Activated T-cell treated with anti-CD3 and anti-CD28 coated beads, Interleukin-2, amount 50 U/mL, for 4 hours (primary cell): ENCODE measurements at places on chromosomes 7 and 10. TPM values are rescaled to one million over a fixed set of nuclear protein-coding genes. Genes with fewer than 3 reads are reported as not detected.

DNA sequence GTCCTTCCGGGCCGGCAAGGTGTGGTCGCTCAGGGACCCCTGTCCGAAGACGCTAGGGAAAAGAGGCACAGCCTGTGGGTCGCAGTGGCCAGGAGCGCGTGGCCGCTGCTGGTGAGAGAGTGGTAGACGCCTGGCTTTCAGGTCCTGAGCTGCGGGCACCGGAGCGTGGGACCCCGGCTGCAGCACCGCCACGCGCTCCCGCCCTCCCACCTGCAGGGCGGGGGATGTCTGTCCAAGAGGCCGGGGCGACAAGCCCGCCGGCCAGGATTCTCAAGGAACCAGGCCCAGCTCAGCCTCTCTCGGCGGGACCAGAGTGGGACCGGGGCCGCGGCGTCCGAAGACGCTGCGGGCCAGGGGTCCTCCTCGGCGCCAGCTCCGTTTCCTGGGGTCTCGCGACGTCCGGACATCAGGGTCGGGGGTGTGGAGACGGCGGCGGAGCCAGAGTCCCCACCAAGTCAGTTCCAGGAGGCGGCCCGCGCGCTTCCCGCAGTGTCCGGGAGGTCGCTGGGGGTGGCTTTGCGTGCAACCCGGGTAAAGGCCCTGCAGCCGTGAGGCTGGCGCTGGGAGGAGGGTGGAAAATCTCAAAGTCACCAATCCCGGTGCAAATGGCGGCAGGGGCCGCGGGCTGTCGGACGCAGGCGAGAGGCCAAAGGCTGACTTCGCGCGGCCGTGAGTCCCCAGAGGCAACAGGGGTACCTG, 5.5 kb downstream of the ZNF503 start:
- DNase-seq, result no peak

GUSB gene
- 41.5 TPM for total RNA-seq

SERPINE1 gene
- total RNA-seq, result 0.33 TPM

GRCh38 chr7:40015790-40016296, 65.8 kb downstream of the CDK13 start:
- DNase-seq, result no peak

HOXA1 gene
- 0.11 TPM for total RNA-seq

GRCh38 chr10:49050366-49050765, 65.0 kb downstream of the VSTM4 start:
- no peak for DNase-seq

ANXA11 gene
- 161 TPM for total RNA-seq

CNPY1 gene
- not detected for total RNA-seq

DNA sequence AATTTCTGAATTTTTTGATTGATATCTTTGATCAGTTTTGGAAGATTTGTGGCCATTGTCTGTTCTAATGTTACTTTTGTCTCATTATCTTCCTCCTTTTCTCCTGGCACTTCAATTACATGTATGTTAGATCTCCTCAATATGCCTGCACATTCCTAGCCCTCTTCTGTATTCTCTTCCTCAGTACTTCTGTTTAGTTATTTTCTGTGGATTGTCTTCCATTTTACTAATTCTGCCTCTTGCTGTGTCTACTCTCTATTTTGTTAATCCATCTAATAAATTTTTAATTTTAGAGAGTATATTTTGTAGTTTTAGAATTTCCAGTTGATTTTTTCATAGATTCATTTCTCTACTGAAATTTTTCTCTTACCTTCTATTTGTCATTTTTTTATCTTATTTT, 137.1 kb downstream of the INSYN2A start:
- DNase-seq, result no peak

- DNase-seq, result peak; percentile 69
These were observed at the start of gene COMMD3 for GRCh38 chr10:22316286-22317075. COMMD3 (plus strand) TSS chr10:22316388; CDS start chr10:22316418, 30 bp downstream.

DNA sequence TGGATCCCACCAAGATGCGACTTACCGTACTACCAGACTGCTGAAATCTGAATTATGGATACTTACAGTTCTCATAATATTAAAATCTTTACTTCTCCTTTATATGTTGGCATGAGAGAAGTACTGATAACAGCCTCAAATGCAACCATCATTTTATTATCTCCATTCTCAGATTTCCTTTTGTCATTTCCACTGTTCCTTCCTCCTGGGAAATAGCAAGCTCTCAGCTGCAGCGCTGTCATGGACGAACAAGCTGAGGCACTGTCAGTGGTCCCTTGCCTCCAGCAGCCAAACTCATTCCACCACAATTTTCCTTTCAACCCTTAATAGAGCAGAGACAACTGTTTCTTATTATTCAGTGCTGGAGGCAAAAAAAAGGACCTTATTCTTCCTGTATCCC, 478.4 kb downstream of the ARL4A start:
- DNase-seq, result no peak

GRCh38 chr10:48996329-48996728, 56.7 kb upstream of the LRRC18 start:
- DNase-seq, result no peak

DNA sequence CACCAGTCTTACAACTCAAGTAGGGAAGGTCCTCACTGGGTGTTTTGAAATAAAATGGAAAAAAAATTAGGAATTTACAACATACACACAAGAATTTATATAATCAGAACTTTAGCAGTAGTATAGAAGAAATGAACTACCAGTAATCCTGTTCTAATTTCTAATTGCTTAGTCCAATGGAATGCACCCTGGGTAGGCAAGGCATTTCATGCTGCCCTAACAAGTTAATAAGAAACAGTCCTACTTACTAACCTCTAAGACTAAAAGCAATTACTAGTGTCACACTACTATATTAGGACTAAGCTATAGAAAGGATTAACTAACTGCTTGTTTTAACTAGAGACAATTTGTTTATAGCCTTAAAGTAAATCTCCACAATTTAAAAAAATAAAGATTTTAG, 158.1 kb downstream of the BTAF1 start:
- no peak for DNase-seq

GRCh38 chr7:105199386-105199785, 185.4 kb downstream of the KMT2E start:
- DNase-seq, result no peak

- no peak for DNase-seq
These were observed 2.0 kb downstream of the BMPR1A start for GRCh38 chr10:86758189-86759072.

MSS51 gene
- total RNA-seq, result 1.3 TPM

DNA sequence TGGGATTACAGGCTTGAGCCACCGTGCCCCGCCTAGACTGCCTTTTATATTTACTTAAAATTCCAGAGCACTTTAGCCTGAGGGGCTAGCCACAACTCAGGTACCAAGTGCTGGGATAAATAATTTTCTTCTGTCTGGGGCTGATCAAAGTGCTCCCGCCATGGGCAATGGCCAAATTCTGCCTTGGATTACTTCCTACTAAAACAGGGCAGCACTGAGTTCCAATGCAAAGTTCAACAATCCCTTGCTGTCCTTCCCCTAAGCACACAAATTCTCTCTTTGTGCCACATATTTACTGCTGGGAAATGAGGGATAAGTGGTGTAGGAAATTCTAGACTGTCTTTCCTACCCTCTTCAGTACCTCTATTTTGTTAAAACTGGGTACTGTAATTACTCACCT, 34.4 kb upstream of the ZNF92 start:
- DNase-seq, result no peak

- no peak for DNase-seq
These were observed 620.5 kb upstream of the GHITM start for GRCh38 chr10:83518779-83519178.

- no peak for DNase-seq
These were observed 87.3 kb downstream of the C10orf105 start for GRCh38 chr10:71632200-71632820.

NAT16 gene
- not detected for total RNA-seq

CFAP43 gene
- total RNA-seq, result 0.20 TPM

DNA sequence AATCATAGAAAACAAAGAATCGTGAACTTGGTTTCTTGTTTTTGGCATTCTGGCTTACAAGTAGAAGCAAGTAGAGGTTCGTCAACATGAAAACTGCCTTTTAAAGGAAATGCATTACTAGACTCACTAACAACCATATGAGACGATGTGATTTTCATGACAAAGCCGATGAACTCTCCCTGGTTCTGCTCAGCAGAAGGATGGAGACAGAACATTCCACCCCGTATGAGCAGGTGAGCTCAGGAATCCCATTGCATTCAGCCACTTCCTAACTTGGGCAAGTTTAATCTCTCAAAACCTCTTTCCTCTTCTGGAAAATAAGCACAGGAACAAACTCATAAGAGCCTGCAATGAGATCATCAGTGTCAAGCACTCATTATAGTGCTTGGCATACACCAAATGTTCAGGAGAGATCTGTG, 57.4 kb upstream of the SVIL start:
- DNase-seq, result no peak

DNA sequence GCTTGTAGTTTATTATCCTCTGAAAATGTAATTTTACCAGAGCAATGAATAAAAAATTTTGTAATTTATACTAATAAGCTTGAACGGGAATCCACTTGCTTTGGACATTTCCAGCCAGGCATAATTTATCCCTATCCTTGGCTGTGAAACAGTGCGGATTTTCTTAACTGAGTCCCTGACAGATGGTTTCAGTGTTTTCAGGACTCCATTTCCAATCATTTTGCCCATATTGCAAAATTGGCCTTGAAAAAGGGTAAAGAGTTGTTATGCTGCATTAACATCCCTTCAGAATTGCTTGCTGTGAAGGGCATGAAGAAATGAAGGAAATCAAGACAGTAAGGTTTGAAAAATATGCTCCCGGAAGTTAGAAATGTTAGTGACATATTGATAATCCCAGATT, 57.7 kb downstream of the NXPH1 start:
- no peak for DNase-seq

DNA sequence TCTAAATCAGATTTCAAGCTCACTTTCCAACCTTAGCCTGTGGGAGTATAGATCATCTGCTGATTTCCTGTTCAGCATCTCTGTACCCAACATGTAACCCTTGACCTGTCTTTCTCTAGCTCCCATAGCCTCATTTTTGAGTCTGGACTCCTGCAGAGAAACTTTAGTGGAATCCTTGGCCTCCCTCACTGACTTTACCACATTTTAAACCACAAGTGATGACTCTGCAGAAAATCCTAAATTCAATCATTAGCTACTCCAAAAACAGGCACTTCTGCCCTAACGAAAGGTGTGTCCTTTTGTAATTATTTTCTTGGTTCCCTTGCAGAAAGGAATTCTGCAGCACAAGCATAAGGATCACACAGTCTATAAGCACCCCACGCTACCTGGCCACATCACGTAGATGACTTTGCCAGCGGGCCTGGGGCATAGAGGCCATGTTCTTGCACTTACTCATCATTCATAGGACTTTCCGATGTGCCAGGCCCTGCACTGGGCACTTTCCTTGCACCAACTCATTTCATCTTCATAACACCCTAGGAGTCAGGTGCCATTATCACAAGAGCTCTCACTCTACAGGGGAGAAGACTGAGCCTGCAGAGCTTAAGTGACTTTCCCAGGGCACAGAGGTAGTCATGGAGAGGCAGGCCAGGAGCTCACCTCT, 57.2 kb upstream of the OPALIN start:
- DNase-seq, result no peak

GRM3 gene
- total RNA-seq, result not detected

GRCh38 chr7:131504157-131504899, 52.1 kb downstream of the PODXL start:
- no peak for DNase-seq

DNA sequence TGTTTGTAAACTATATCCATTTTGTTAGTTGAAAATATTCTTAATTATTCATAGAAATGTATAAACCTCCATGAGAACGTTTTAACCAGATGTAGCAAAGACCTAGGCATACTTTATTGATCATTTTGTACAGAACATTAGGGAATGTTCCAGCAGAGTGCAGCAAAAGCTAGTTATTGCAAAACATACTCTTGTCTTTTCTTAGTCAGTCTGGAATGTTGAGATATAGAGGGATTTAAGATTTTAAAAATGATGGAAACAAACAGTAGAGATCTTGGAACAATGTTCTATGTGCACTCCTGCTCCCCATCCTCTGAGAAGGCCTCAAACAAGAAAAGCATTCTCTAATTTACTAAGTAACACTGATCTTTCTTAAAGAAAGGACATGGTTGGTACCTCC, 292.1 kb downstream of the BBS9 start:
- DNase-seq, result no peak

- DNase-seq, result no peak
These were observed 85.4 kb upstream of the PDGFA start for GRCh38 chr7:604884-605531.

- DNase-seq, result no peak
These were observed 23.5 kb downstream of the CREB5 start for GRCh38 chr7:28435732-28436378.

DIP2C gene
- 0.26 TPM for total RNA-seq

DNA sequence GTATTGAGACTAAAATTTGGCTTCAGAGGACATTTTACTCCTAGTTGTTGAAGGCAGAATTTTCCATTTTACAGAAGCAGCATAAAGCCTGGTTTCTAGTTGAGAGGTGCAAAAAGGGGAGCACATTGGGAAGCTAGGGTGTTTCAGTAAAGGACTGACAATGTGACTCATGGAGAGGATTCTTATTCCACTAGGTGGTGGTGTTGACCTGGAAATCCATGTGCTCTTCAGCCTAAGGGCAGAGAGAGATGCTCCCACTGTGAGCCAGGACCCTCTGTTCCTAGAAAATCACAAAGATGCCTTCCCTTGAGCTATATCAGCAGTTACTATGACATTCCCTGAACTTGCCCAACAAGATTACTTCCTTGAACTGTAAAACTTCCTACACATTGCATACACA, 687.8 kb downstream of the IPMK start:
- DNase-seq, result no peak

PEX1 gene
- total RNA-seq, result 15.9 TPM

DNA sequence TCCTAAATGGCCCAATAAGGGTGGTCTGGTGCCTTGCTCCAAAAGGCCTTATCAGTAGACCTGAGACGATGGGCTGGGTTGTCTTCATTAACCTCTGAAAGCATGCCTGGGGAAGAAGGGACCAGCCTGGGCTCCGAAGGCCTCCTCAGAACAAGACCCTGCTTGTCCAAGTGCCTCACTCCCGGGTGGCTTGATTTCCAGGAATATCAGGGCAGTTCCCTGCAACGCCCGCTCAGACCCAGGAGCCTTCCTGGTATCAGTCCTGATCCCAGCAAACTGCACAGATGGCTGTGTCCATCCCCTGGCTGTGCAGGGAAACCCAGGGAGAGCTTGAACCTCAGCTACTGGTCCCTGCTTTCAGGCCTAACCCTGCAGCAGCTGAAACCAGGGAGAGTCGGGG, 49.9 kb upstream of the CUX1 start:
- DNase-seq, result no peak
